Thoracic aorta (tissue), 2 donors: ENCODE measurements at places on chromosomes 7 and 10.

DNA sequence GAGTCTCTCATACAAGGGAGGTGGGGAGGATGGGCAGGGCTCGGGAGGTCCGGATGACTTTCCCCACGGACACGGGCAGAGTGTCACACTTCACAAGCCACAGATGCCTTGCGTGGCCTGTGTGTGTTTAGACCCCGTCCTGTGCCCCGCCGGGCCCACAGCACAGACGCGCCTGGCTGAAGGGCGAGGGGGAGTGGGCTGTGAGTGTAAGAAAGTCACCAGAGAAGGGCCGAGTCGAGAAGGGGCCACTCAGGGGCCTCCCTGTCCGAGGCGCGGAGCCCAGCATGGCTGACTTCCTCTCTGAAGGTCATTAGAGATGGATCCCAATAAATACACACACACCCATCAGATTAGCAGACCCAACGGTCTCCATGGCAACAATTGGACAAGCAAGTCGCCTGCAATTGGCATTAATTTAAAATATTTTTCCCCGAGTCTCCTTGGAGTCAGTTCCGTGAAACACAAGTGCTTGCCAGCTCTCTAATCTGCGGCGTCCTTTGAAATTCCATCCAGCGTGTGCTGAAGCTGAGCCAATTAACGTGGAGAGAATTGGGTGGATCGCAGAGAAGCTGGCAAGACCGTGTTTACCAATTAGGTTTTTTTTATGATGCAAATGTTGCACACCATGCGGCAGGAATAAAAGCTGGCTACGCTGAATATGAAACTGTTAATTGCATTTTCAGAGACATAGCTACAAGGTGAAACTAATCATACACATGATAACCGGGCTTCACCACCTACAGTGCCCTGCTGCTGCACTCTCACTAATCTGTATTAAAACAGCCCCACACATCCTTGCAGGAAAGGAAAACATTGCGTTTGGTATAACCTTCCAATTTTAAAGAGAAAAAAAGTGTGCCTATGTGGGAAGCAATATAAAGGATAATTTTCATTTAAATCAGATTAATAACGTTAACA lies 571.2 kb downstream of the PTPRN2 start:
- DNase-seq: no peak

DNA sequence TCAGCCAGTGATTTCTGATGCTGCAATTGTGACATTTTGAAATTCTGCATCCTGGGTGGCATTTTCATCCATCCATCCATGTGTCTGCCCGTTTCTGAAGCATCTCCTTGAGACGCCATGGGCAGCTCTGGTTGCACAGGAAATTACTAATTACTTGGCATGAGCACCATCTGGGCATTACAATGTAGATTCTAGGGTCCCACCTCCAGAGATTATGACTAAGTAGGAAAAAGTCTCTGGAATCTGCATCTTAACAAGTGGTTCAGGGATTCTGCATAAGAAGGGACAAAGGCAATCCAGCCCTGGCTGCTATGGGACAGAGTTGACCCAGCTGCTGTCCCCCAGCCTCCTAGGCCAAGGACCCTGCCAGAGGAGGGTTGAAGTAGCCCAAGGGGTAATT lies 65.3 kb downstream of the CUZD1 start:
- DNase-seq: no peak

GRCh38 chr10:75464478-75465449 lies 33.3 kb downstream of the LRMDA start:
- no peak for DNase-seq

GRCh38 chr7:101557978-101558741 lies 70.9 kb downstream of the MYL10 start:
- no peak for DNase-seq

DNA sequence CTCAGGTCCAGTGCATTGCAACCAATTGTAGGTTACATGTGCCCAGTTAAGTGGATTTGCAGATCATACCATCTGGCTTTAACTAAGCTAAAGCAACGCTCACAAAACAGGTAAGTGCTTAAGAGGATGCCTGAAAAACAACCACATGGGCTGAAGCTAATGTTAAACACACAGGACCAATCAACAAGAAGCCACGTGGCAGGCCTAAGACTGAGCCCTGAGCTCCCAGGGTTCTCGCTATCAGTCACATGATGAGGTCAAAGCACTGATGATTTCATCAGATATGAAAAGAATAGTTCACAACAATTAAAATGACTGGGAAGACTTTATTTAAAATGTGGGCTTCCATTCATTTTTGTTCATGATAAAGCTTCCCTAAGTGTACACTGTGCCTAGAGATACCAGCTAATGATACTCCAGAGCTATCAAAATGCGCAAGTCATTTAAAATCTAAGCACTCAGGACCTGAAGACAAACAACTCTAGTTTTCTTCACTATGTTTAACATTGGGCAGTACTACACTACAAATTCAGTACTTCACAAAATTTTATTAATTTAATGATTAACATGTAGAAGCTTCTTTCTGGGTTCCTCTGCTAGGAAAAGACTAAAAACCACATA lies 90.6 kb downstream of the PIP4K2A start:
- no peak for DNase-seq
